ENCODE measurements at places on chromosomes 7 and 10.

DNA sequence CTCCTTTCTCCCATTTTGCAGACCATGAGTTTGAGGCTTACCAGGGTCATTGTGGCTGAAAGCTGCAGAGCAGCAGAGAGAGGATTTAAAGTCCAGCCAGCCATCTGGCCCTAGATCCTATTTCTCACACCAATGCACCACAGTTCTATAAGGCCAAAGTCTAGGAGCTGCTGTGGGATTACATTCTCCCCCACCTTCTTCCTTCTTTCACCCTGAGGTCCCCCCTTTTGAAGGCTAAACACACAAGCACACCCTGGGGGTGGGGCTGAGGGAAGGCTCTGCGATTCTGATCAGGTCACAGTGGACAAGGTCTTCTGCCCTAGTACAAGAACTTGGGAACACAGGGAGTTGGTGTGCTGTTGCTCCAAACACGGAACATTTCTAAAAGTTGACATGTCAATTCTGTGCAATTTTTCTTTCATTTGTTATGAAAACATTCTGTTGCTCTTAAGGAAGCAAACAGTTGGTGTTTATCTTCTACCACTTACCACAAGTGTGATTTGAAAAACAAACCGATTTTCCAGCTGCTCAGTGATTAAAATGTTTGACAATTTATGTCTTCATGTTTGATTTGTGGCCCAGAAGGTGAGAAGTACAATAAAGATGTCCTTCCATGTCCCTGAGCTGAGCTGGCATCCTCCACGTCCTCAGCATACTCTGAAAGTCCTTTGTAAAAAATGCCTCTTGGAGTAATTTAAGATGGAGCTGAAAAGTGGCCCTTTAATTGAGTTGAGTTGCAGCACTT lies 271.6 kb upstream of the PPP2R2D start:
- no peak for DNase-seq

DNA sequence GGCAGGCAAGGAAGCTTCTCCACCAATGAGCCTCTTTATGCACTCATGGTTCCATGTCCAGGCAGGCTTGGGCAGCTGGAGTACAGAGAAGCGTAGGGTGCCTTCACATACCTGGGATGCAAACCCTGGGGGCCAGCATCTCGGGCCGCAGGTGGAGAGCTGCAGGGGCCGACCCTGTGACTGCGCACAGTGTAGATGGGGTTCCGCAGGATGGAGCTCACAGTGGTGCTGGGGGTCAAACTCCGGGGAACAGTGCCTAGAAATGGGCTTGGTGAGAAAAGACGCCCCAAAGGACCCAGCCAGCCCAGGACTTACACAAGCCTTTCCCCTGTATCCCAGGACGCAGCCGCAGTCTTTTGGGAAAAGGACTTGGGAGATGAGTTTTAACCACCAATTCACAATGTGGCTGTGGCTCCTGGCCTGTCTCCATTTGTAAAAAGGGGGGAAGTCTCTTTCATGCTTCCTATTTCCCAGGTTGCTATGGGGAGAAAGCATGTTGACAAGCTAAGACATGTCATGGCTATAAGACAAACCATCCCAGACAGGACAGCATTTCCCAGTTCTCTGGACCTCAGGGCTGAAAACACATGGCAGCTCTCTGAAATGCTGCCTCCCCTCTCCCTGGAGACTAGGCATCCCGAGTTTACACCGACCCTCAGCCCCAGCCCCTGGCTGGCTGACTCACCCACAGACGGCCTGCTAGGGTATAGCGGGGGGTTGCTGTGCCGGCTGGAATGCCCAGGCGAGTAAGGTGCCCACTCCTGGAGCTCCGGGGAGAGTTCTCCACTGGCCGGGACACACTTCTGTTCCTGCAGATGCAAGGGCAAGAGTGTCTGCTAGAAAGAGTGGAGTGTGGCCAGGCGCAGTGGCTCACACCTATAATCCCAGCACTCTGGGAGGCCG lies 107.1 kb downstream of the DLG5 start:
- DNase-seq, result no peak

GRCh38 chr10:24136070-24136469 lies 72.9 kb upstream of the KIAA1217 start:
- no peak for DNase-seq

GRCh38 chr10:14519785-14520184 lies 189.1 kb upstream of the FRMD4A start:
- DNase-seq, result no peak

GRCh38 chr7:93047514-93048099 lies 70.2 kb downstream of the SAMD9 start:
- peak; percentile 49 for DNase-seq

- DNase-seq, result no peak
These were observed 28.5 kb upstream of the SYPL1 start for GRCh38 chr7:106140406-106141173.

All from GM13977 (cell line).